ENCODE measurements at places on chromosomes 16 and 17. TPM values are rescaled to one million over a fixed set of nuclear protein-coding genes. Genes with fewer than 3 reads are reported as not detected.

The USP43 gene
- total RNA-seq = 0.12 TPM

The TBC1D3C gene
- total RNA-seq = 4.6 TPM

The POLDIP2 gene
- total RNA-seq = 65.2 TPM

The GNAO1 gene
- 0.53 TPM for total RNA-seq

The CDH5 gene
- not detected for total RNA-seq

The MRPL58 gene
- total RNA-seq = 28.4 TPM

The ADAP2 gene
- total RNA-seq = 16.0 TPM

The SLC38A8 gene
- total RNA-seq = not detected

The ASGR1 gene
- total RNA-seq = not detected

GRCh38 chr16:83328936-83329335 lies 478.8 kb upstream of the HSBP1 start:
- H3K4me3 ChIP-seq = no peak overlapping the region
- H3K36me3 ChIP-seq = no peaks in the 10 kb centered on the region
- H3K27ac ChIP-seq = no peak overlapping the region
- DNase-seq = no peak

- no peaks in the 10 kb centered on the region for H3K4me1 ChIP-seq
- H3K4me3 ChIP-seq = no peak overlapping the region
- H3K27me3 ChIP-seq = no peaks in the 10 kb centered on the region
- H3K27ac ChIP-seq = no peak overlapping the region
- H3K36me3 ChIP-seq = no peaks in the 10 kb centered on the region
Observed at GRCh38 chr16:89801800-89802199, 14.6 kb downstream of the FANCA start.

- H3K27me3 ChIP-seq = no peaks in the 10 kb centered on the region
- no peak for DNase-seq
- H3K36me3 ChIP-seq = peaks cover 64% of the 10 kb centered on the region
- no peak overlapping the region for H3K4me3 ChIP-seq
- no peak overlapping the region for H3K27ac ChIP-seq
Observed at GRCh38 chr16:28482026-28482425, 9.8 kb downstream of the CLN3 start.

DNA sequence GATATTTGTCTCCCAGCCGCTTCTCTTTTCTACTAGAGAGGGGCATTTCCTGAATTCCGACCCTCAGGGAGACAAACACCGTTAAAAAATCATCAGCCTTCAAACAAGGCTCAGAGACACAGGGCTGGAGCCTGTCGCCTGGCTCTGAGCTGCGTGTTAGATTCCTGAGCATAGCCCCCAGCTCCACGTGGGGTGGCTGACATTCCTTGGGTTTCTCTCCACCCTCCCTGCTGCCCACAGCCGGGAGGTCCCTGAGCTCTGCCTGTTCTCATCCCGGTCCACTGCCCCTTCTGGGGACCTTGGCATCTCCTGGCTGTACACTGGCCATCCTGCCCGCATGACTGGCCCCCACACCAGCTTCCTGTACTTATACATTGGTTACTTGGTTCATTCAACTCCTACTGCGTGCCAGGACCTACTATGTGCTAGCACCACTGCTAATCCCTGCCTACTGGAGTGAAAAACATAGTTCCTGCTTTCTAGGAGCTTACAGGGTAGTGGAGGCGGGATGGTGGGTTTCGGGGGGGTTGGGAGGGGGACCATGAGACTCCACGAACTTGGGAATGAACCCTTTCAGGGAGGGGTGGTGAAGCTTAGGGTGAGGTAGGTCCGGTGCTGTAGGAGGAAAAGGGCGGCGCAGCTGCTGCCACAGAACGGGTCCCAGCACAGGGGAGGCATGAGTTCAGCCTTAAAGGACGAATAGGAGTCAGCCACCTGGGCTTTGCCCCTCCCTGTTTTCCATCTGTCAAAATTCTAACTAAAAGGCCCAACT lies 52.1 kb upstream of the TMEM132E start:
- H3K4me3 ChIP-seq = no peak overlapping the region
- no peaks in the 10 kb centered on the region for H3K4me1 ChIP-seq
- no peak overlapping the region for H3K27ac ChIP-seq
- H3K36me3 ChIP-seq = no peaks in the 10 kb centered on the region
- peaks cover 36% of the 10 kb centered on the region for H3K27me3 ChIP-seq
- no peak for DNase-seq

DNA sequence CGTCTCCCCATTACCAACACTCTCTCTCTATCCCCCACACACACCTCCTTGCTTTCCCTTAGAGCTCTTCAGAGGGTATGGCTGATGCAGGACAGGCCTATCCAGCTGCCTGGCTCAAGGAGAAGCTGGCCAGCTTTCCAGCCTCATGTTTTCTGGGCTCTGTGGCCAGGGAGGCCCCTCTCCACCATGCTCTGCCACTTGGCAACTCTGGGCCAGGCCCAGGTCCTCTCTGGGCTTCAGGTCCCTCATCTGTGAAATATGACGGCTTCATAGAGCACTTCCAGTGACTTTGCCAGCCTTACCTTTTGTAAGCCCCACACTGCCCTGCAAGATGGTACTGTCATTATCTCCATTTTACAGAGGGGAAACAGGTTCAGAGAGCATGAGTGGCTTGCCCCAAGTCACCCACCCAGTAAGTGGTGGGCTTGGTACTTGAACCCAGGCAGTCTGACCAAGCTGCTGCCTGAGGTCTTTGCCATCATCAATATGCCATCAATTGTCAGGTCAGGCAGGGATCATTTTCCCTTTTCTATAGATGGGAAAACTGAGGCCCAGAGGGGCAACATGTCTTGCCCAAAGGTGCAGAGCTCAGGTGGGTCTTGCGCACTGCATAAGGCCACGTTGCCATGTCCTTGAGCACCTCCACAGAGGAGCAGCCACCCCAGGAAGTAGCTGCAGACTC lies 548 bp upstream of the ADGRG5 start:
- no peaks in the 10 kb centered on the region for H3K27me3 ChIP-seq
- H3K36me3 ChIP-seq = peaks cover 4% of the 10 kb centered on the region
- no peak for DNase-seq
- H3K4me1 ChIP-seq = peaks cover 93% of the 10 kb centered on the region
- H3K4me3 ChIP-seq = peak overlapping the region; percentile 88
- H3K27ac ChIP-seq = peak overlapping the region; percentile 79

DNA sequence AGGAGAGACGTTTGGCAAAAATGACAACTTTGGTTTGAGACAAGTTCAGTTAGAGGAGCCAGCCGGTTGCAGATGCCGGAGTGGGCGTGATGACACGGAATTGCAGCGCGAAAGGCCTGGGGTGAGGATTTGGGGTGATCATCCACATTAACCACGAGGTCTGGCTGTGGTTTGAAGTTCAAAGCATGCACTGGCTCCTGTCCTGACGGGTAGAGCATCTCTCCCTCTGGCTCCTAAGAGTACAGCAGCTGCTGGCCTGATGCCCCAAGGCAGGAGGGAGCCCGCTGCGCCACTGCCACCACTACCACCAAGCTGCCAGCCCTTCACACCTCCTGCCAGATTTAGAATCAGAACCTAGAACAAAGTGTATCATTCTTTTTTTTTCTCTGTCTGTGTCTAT lies 3.7 kb downstream of the RHBDL3 start:
- no peak overlapping the region for H3K4me3 ChIP-seq
- no peak for DNase-seq
- H3K4me1 ChIP-seq = peaks cover 17% of the 10 kb centered on the region
- no peak overlapping the region for H3K27ac ChIP-seq

DNA sequence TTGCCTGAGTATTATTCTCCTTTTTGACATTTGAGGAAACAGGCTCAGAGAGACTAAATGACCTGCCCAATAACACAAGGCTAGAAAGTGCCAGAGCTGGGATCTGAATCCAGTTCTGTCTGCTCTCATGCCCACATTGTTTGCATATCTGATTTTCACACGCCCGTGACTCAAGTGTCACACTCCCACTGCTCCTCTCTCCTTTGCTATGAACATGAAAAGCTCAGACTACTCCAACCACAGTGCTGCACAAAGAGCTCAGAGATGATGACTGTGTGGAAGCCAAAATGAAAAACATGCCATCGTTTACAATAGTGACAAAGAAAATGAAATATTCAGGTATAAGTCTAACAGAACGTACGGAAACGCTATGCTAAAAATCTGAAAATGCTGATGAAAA lies 107.9 kb downstream of the SMG6 start:
- H3K36me3 ChIP-seq = peaks cover 33% of the 10 kb centered on the region
- H3K4me1 ChIP-seq = peaks cover 24% of the 10 kb centered on the region
- H3K4me3 ChIP-seq = no peak overlapping the region
- no peak overlapping the region for H3K27ac ChIP-seq
- no peak for DNase-seq

GRCh38 chr17:633133-633532 lies 81.5 kb downstream of the VPS53 start:
- H3K36me3 ChIP-seq = peaks cover 38% of the 10 kb centered on the region
- H3K27ac ChIP-seq = no peak overlapping the region
- no peaks in the 10 kb centered on the region for H3K27me3 ChIP-seq
- H3K4me3 ChIP-seq = no peak overlapping the region
- DNase-seq = no peak
- no peaks in the 10 kb centered on the region for H3K4me1 ChIP-seq

GRCh38 chr17:28018439-28019070 lies 23.9 kb upstream of the NLK start:
- no peaks in the 10 kb centered on the region for H3K4me1 ChIP-seq
- H3K4me3 ChIP-seq = no peak overlapping the region
- no peaks in the 10 kb centered on the region for H3K36me3 ChIP-seq
- H3K27ac ChIP-seq = no peak overlapping the region
- H3K27me3 ChIP-seq = peaks cover 13% of the 10 kb centered on the region

DNA sequence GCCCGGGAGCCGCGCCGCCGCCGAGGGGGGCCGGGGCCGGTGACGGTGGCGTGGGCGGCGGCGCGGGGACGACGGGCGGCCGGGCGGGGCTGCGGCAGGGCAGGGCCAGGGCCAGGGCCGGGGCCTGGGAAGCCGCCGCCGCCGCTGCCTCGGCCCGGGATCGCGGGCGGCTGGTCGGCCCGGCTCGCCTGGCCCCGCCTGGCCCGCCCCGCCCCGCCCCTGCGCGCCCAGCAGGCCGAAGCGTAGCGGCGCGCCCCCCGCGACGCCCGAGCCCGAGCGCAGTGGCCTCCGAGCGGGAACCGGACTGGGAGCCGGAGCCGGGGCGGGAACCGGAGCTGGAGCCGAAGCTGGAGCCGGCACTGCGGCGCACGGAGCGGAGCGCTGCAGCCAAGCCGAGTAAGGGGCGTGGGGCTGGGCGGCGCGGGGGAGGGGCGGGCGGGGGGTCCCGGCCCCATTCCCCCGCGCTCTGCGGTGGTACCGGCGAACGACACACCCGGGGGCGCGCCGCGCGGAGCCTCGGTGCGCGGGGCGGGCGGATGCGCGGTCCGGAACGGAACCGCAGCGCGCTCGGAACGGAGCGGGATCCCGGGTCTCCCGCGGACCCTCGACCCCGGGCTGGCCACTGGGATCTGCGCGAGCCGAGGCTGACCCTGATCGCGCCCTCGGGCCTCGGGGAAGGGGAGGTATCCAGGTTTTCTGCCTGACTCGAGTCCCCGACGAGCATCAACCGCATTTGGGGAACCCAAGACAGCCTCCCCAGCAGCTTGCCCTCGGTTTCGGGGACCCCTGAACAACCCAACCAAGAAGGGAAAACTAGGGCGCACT lies at the start of gene BEAN1:
BEAN1 (plus strand) TSS at position 260 of the 825 bp plus-strand sequence. CDS start 10,382 bp downstream, outside the sequence.
- H3K4me1 ChIP-seq = peaks cover 6% of the 10 kb centered on the region
- H3K36me3 ChIP-seq = no peaks in the 10 kb centered on the region
- no peak within 1 kb of the TSS for H3K4me3 ChIP-seq
- DNase-seq = no peak

DNA sequence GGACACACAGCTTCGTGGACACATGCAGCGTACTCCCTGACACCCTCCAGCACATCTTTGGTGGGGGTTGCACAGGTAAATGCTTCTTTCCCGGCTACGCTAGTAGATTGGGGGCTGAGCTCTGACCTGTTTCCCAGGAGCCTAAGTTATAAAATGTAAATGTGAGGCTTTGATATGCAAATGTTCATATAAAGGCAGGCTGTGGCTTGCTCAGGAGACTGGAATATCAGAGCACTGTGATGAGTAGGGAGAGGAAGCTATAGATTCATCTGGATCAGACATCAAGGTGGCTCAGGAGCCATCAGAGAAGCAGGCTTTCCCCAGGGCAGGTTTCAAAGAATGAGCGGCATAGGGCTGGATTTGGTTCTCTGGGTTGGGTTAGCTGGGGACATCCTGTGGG lies 3.4 kb upstream of the ETV4 start:
- no peak overlapping the region for H3K27ac ChIP-seq
- DNase-seq = no peak
- H3K4me3 ChIP-seq = no peak overlapping the region
- peaks cover 53% of the 10 kb centered on the region for H3K27me3 ChIP-seq

GRCh38 chr16:21656795-21657768 lies 4.7 kb upstream of the IGSF6 start:
- peaks cover 16% of the 10 kb centered on the region for H3K36me3 ChIP-seq
- H3K4me3 ChIP-seq = peak overlapping the region; percentile 73
- H3K4me1 ChIP-seq = peaks cover 88% of the 10 kb centered on the region
- H3K27ac ChIP-seq = peak overlapping the region; percentile 86

DNA sequence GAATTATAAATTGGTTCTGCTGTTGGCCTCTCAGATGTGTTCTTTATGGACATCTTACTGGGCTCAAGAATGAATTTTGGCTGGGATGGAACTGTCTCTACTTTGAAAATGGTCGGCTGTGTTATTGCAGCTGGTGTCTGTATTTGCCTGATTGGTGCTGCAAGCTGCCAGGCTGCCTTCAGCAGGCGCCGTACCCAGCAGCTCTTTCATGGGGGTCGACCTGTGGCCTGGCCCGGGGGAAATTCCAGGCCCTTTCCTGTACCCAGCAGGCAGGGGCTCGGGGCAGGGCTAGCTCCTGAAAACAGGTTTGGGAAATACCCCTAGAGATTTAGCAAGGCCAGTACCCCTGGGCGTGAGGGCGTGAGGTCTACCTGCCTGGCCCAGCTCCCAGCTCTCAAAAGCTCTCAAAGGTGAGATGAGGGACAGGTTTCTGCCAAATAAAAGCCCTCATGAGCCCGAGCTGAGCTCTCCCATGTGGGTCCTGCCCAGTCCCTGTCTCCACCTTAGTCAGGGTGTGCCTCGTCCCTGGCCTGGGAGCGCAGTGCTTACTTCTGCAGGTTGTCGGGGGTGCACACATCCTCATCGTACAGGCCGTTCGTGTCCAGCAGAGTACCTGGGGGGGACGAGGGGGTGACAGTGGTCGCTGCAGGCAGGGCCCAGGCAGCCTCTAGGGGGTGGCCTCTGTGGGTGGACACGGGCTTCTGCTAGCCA lies 52.3 kb downstream of the PRMT7 start:
- peaks cover 25% of the 10 kb centered on the region for H3K4me1 ChIP-seq
- H3K27me3 ChIP-seq = no peaks in the 10 kb centered on the region
- no peak overlapping the region for H3K4me3 ChIP-seq
- no peak for DNase-seq

- DNase-seq = no peak
- no peak overlapping the region for H3K4me3 ChIP-seq
- no peak overlapping the region for H3K27ac ChIP-seq
- peaks cover 58% of the 10 kb centered on the region for H3K4me1 ChIP-seq
- H3K27me3 ChIP-seq = no peaks in the 10 kb centered on the region
Observed at GRCh38 chr17:2635241-2635640, 41.8 kb downstream of the PAFAH1B1 start.

Data from activated B cell treated with CpG ODN at 0.5 μM for 24 hours (primary cell).